Dermis lymphatic vessel endothelial cell (primary cell): ENCODE measurements at places on chromosomes 4 and X. TPM values are rescaled to one million over a fixed set of nuclear protein-coding genes. Genes with fewer than 3 reads are reported as not detected.

The PCSK1N gene
- 0.09 and 0.11 TPM in 2 replicates for total RNA-seq

The ATP2B3 gene
- total RNA-seq, result under 0.01 TPM in 1 of 2 replicates, not detected in the other

The FDCSP gene
- not detected in 2 replicates for total RNA-seq

The BRS3 gene
- not detected in 2 replicates for total RNA-seq

The CLDN22 gene
- total RNA-seq, result not detected in 2 replicates

The GRPR gene
- 0.11 TPM in 1 of 2 replicates, not detected in the other for total RNA-seq

The CTAG1B gene
- not detected in 2 replicates for total RNA-seq

The STPG2 gene
- total RNA-seq, result under 0.01 and 0.17 TPM in 2 replicates

The SLC16A2 gene
- total RNA-seq, result 0.43 and 1.1 TPM in 2 replicates

The ZCCHC18 gene
- 0.98 and 2.9 TPM in 2 replicates for total RNA-seq

The FAM53A gene
- 0.65 and 2.1 TPM in 2 replicates for total RNA-seq

The MAGEB1 gene
- total RNA-seq, result not detected in 2 replicates

The TEX13D gene
- total RNA-seq, result not detected in 2 replicates

The PJA1 gene
- total RNA-seq, result 13.7 and 15.0 TPM in 2 replicates

The POF1B gene
- total RNA-seq, result 0.87 and 6.6 TPM in 2 replicates

The AMTN gene
- total RNA-seq, result not detected in 2 replicates

The STAP1 gene
- under 0.01 TPM in 1 of 2 replicates, not detected in the other for total RNA-seq

The NEUROG2 gene
- not detected in 2 replicates for total RNA-seq

The TCEAL2 gene
- total RNA-seq, result not detected in 2 replicates

The NUDT10 gene
- under 0.01 and 0.11 TPM in 2 replicates for total RNA-seq

The CENPVL2 gene
- not detected in 2 replicates for total RNA-seq

The PRRG1 gene
- total RNA-seq, result 16.2 and 21.6 TPM in 2 replicates

The IL1RAPL1 gene
- total RNA-seq, result 0.09 TPM in 1 of 2 replicates, not detected in the other

The PPM1K gene
- total RNA-seq, result 2.5 and 3.9 TPM in 2 replicates

The IDUA gene
- total RNA-seq, result 5.2 and 6.4 TPM in 2 replicates

The NLGN3 gene
- total RNA-seq, result under 0.01 and 0.09 TPM in 2 replicates

The CTSO gene
- 13.5 and 14.3 TPM in 2 replicates for total RNA-seq

The DNAAF6 gene
- total RNA-seq, result not detected in 2 replicates

The SSX3 gene
- total RNA-seq, result not detected in 2 replicates

The NXF2B gene
- total RNA-seq, result not detected in 2 replicates

The XPNPEP2 gene
- not detected in 2 replicates for total RNA-seq
